ENCODE measurements at places on chromosomes 3 and 15. TPM values are rescaled to one million over a fixed set of nuclear protein-coding genes. Genes with fewer than 3 reads are reported as not detected.

The XCR1 gene
- not detected for total RNA-seq

GRCh38 chr3:151201051-151201730 is 1.8 kb downstream of the GPR171 start:
- no peak for DNase-seq

The ROPN1 gene
- total RNA-seq, result not detected

The IFT80 gene
- 35.1 TPM for total RNA-seq

DNA sequence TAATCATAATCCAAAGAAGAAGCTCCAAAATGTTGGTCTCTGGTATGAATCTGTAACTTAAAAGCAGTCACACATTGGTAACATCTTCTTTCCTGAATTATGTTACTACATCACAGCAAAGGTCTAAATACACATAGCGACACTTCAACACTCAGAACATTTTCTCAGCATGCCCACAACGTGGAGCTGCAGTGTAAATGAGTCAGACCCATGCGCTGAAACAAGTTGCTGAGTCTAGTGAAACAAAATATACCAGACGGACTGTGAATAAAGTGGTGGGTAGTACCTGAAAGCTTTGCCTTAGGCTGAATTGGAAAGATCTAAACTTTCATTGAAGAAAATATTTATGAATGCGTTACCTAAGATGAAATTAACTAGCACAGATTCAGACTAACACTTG is 33.2 kb upstream of the GOLGA8B start:
- DNase-seq, result no peak

DNA sequence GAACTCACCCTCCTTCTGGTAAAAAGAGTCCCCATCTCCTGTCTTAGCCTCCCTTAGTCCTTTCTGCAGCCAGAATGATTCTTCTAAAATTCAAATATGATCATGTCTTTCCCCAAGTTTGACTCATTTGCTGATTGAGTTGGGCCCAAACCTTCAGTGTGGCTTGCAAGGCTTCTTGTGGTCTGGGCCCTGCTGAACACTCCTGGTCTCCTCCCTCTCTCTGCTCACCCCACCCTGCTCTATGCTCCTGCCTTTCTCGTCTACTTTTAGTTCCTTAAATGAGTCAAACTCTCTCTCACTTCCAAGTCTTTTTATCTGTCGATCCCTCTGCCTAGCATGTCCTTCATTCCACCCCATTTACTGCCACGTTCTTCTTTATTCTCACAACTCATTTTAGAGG is 72.6 kb downstream of the CCR1 start:
- DNase-seq, result no peak

The MLH1 gene
- total RNA-seq, result 28.5 TPM

DNA sequence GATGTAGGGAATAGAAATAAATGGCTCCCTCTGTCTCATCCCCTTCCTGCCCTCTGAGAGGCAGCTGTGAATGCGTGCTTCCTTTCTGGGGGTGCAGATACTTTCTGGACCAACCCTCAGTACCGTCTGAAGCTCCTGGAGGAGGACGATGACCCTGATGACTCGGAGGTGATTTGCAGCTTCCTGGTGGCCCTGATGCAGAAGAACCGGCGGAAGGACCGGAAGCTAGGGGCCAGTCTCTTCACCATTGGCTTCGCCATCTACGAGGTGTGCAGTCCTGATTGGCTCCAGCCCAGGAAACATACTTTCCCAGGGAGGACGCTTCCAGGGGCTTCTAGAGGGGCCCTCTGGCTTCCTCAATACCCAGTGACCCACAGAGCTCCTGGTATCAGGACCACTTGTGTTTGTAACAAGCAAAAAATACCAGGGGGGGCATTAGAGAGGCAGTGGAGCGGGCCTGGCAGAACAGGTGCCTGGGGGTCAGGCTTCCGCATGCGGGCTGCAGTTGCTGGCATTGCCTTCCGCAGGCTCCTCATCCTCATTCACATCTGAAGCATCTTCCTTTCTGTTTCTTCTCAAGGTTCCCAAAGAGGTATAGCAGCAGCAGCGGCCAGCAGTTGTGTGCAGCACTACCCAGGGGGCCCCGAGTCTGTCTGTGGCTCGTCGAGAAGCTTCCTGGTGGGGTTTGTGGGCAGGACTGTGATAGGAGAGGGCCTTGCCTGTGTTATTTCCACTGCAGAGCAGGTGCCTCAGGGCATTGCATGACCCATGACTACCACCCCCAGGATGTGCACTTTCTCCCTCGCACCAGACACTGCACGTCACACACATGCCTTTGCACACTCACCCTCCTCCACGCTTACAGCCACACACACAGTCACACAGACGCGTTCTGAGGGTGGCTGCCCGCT is 42.5 kb downstream of the CAPN3 start:
- no peak for DNase-seq

The ATP8B4 gene
- total RNA-seq, result not detected

GRCh38 chr15:85128621-85129020 is 147.0 kb downstream of the PDE8A start:
- DNase-seq, result no peak

The ITIH4 gene
- 1.5 TPM for total RNA-seq

DNA sequence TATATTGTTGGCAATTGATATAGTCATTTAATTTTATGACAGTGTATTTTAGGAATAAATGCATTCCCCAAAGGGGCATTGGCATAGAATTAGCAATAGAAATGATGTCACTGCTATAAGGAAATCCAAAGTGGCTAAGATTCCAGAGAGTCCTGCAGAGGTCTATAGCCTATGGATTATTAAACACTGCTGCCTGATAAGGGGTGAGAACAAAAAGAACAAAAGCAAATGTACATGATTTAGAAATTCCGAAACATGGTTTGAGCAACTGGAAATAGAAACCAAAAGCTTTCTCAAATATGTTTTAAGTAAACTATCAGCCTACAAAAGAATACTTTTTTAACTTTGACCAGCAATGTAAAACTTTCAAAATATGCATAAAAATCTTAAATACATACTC is 280.1 kb upstream of the RASGRP1 start:
- DNase-seq, result no peak

The SMCO1 gene
- not detected for total RNA-seq

- DNase-seq, result no peak
These were observed 134.8 kb upstream of the MEF2A start for GRCh38 chr15:99430881-99431401.
